ENCODE measurements at places on chromosomes 1 and 21. TPM values are rescaled to one million over a fixed set of nuclear protein-coding genes. Genes with fewer than 3 reads are reported as not detected.

Gene TTLL7
- 4.2 TPM for polyA plus RNA-seq

Gene CRABP2
- 1.5 TPM for polyA plus RNA-seq

- no peak for DNase-seq
Measured at GRCh38 chr1:203086992-203087763, 1.4 kb upstream of the MYOG start.

DNA sequence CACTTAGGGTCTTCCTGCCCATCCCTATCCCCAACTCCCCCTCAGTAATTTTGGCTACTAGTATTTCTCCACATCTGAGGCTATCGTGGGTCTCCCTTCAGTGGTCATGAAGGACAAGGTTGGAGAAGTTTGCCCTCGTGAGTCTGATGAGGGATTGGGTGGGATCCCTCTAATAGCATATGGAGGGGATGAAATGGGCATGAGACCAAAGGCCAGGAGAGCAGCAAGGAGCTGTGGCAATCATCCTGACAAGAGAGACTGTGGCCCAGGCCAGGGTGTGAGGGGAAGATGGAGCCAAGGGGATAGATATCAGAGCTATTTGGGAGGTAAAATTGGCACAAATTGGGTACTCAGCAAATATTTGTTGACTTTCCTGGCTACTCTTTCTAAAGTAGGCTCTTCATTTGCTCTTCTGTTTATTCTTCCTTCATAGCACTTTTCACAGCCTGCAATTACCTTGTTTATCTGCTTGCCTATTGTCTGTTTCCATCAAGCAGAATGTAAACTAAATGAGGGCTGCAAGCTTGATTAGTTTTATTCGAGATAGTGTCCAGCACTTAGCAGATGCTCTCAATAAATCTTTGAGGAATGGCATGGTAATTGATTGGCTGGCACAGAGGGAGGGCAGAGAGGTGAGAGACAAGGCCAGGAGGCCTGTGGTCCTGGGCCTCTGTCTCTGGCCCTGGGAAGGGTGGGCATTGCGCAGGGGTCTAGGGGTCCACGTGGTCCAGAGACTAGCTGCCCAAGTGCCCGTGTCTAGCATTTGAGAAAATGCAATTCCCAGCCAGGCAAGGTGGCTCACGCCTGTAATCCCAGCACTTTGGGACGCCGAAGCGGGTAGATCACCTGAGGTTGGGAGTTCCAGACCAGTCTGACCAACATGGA, 1.5 kb upstream of the PLK3 start:
- DNase-seq: no peak

DNA sequence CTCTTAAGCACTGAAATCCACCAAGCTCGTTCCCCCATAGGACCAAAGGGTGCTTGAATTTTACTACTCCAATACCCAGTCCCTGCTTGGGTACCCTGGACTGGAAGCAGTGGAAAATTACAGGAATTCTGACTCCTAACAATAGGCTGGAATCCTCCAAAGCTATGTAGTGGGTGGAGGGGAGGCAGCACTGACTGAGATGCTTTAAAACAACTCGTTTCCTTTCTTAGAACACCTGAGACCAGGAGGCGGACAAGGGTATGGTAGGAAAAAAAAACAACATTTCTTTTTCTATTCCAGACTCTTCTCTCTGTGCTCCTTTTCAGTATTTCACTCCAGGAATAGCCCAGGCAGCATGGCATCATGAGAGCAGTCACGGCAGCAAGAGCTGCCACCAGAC, 2.3 kb downstream of the PEF1 start:
- DNase-seq: no peak

- no peak for DNase-seq
Measured at GRCh38 chr1:231969076-231969475, 342.5 kb downstream of the DISC1 start.

- DNase-seq: no peak
Measured at GRCh38 chr1:205974712-205975111, 28.5 kb downstream of the RAB7B start.

Measured in heart right ventricle (tissue), 16 donors.